Fibroblast of the conjunctiva (primary cell): ENCODE measurements at places on chromosomes 5 and 9.

- no peak for DNase-seq
Observed at GRCh38 chr5:6704361-6704851, 8.8 kb upstream of the TENT4A start.

DNA sequence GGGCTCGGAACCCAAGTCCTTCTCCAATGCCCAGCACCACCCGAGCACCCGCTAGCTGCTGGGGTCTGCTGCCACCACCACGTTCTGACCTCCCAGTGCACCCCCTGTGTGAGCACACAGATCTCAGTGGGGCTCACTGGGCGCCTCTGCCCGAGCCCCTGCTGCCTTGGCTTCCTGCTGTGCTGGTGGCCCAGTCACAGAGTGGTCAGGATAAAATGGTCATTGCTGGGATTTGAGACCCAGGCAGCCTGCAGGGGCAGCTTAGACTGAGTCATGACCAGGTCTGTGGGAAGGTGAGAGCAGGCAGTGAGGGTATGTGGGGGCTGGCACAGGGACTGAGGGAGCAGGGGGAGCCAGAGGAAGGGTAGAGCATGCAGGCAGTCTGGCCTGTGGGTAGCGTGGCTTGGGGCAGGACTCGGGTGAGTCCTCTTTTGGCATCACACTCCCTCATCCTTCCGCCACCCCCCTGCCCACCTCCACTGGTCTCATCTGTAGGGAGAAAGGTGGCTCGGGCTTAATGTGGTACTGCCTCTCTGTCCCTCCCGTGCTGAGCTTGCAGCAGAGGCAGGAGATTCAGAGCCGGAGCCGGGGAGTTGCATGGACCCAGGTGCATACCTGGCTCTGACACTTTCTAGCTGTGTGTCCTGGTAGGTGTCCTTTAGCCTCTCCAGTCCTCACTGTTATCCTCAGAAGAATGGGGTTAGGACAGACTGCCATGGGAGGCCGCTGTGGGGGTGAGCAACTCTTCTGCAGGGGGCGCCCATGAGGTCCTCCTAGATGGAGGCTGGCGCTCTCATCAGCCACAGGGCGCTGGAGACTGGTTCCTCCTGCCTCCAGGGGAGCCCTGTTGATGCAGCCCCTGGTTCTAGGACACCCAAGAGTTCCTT, 32.1 kb downstream of the USP20 start:
- DNase-seq: no peak

DNA sequence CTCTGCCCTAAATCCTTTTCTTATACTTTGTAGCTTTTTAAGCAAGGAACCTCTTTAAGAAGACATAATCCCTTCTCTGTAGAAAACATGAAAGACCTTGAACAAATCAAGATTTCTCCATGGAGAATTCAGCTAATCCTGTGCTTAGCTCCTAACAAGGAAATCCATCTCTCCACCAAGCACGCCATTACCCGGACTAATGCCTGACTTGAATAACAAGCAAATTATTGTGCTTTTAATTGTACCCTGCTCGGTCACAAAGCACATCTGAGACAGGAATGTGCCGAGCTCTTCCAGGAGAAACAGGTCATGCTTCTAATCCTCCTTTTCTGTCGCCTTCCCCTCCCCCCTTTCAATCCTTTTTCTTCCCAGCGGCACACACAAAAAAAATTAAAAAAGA, 141.3 kb downstream of the PSAT1 start:
- no peak for DNase-seq

DNA sequence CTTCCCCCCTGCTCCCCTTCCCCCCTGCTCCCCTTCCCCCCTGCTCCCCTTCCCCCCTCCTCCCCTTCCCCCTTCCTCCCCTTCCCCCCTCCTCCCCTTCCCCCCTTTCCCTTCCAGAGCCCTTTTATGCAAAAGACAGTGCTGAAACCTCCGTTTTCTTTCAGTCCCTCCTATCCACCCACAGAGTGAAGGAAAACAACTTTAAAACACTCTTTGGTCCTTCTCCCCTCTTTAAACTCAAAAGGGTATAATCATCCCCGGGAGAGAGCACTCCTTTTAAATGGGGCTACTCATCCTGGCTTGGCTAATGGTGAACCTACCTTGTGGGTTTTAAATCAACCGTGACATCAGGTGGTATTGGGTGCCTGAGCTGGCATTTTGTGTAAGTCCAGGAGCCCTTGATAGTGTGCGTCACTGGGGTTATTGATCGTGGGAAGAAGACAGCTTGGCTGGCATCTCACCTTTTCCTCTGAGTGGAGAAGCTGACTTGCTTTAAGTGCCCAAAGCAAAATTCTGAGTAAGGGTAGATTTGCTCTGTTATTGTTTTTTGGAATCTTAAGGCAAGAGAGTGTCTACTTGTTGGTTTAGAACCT, 2.7 kb downstream of the LARP1 start:
- DNase-seq: no peak

GRCh38 chr5:31194468-31194813, 955 bp downstream of the CDH6 start:
- DNase-seq: no peak

GRCh38 chr5:139562847-139563246, 1.7 kb downstream of the UBE2D2 start:
- DNase-seq: no peak
